H54 (cell line): ENCODE measurements at places on chromosomes 11 and 22.

- peak; percentile 95 for DNase-seq
These were observed 9.1 kb downstream of the PRR33 start for GRCh38 chr11:1882265-1883238.

GRCh38 chr22:46803031-46803880 is 40.8 kb downstream of the TBC1D22A start:
- no peak for DNase-seq

GRCh38 chr11:9254416-9254815 is 10.7 kb downstream of the DENND5A start:
- DNase-seq: no peak

DNA sequence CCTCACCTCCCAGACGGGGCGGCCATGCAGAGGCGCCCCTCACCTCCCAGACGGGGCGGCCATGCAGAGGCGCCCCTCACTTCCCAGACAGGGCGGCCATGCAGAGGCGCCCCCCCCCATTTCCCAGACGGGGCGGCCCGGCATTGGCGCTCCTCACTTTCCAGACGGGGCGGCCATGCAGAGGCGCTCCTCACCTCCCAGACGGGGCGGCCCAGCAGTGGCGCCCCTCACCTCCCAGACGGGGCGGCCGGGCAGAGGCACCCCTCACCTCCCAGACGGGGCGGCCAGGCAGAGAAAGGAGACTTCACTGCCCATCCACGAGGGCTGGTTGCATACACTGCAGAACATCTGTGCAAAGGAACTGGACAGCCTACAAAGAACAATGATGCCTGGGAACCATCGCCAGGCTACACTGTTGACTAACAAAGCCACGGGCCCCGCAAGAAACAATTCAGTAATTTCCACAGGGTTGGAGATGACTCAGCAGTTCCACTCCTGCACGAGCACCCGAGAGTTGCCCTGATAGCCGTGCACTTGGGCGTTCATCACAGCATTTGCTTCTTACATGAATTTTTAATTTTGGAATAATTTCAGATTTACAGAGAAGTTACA is 58.7 kb downstream of the CTTN start:
- no peak for DNase-seq

DNA sequence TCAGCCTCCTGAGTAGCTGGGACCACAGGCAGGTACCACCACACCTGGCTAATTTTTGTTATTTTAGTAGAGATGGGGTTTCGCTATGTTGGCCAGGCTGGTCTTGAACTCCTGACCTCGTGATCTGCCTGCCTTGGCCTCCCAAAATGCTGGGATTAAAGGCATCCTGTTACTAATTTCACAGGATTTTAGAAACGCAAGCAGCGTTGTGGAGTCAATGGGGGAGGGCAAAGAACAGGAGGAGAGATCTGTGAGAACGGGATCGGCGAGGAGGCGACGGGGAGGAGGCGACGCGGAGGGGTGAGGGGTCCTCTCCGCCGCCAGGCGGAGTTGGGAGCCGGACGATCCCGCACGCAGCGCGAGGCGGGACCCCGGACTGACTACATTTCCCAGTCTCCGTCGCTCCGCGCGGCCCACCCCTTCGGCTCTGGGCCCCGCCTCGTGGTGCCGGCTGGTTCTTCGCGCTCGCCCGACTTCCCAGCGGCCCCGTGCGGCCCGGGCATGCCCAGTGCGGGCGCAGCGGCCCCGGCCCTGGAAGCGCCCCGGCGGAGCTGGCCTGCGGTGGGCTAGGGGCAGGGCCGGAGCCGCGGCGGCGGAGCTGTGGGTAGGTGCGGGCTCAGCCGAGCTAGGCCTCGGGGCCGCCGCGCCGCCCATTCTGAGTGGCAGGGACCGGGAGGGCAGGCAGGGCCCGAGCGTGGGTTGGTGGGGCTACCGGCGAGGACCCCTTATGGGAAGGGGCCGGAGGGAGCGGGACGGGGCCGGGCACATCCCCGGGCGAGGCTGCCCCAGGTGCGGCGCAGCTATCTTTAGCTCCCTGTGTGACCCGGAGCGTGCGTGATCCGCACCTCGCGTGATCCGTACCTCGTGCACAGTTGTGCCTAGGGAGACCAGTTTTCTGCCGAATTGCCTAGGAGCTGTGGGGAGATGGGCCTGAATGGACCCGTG is at the start of gene EI24:
Gene EI24, plus strand, starts transcription at position 508 of the 945 bp plus-strand sequence. CDS start 3,051 bp downstream, outside the sequence.
- peak; percentile 80 for DNase-seq

- no peak for DNase-seq
These were observed 943 bp downstream of the DUSP8 start for GRCh38 chr11:1570896-1571759.

GRCh38 chr11:69910519-69911309 is 91.5 kb upstream of the FGF3 start:
- no peak for DNase-seq

- DNase-seq: peak; percentile 12
These were observed 465 bp downstream of the MAPK1 start for GRCh38 chr22:21866833-21867527.
